ENCODE measurements at places on chromosomes 1 and 21.

DNA sequence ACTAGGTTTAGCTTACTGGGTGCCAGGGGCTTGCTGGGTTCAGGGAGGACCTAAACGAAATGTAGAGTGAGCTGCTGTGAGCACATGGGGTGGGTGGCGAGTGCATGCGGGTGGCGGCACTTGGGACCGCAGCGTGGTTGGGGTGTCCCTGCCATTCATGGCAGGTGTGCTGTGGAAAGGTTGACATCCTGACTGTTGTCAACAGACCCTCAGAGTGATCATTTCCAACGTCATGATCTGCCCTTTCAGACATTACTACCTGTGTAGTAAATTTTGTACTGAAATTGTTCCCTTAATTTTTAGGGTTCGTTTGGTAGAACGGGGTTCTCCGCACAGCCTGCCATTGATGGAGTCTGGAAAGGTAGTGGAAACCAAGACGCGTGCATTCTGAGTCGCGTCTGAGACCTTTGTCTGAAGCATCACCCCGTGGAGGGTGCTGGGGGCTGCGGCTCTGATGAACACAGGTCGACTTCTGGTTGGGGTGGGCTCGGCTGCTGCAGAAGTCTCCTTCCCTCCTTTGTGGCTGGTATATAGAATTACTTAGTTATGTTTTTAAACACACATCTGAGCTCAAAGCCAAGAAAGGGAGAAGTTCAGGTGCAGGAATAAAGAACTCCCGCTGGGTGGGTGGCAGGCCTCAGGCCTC lies 43.3 kb downstream of the S100B start:
- no peak for DNase-seq

GRCh38 chr1:89884718-89885596 lies 64.1 kb downstream of the LRRC8D start:
- DNase-seq, result no peak

DNA sequence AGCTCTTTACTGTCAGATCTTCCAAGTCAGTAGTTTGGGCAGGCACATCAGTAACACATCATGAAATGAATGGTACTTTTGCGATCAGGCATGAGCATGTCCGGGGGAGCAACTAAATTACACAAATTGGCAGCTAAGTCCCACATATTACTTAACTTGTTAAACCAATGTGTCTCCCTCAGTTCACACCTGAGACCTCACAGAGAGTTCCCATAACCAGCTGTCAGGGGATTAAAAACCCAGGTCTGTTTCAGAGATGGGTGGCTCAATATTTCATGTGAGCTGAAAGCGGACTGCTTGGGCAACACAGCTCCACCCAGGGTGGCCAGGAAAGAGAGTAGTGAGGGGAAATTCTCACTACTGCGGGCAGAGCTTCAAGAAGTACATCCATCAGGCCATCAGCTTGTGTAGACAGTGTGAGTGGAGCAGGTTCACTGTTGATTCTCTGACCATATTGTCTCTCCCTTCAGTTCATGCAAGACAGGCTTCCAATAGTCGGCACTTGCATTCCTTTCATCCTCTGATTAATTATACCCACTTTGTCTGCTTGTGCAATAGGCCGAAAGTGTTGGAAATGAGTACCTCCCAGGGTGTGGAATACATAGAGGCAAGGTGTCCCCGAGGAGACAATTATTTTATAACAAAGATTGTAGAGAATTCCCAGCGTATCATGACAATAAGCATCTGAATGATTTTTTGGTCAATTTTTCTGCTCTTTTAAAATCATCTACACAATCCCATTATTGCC lies 139.9 kb downstream of the PTGER3 start:
- DNase-seq, result no peak

GRCh38 chr1:68346188-68346808 lies 103.5 kb downstream of the RPE65 start:
- DNase-seq, result no peak

- DNase-seq, result no peak
Observed at GRCh38 chr1:173038875-173039554, 11.7 kb downstream of the TNFSF18 start.

DNA sequence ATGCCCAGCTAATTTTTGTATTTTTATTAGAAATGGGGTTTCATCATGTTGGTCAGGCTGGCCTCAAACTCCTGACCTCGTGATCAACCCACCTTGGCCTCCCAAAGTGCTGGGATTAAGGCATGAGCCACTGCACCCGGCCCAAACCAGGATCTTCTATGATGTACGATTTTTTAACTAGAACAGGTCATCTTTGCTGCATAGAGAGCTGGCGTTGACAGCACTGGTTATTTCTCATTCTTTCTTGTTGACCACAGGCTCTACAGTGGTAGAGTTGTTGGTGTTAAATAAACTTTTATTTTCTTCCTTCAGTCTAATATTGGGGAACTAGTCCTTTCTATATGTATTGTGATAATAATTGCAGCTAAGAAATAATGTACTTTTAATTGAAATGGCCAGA lies 3.8 kb upstream of the MAB21L3 start:
- no peak for DNase-seq

DNA sequence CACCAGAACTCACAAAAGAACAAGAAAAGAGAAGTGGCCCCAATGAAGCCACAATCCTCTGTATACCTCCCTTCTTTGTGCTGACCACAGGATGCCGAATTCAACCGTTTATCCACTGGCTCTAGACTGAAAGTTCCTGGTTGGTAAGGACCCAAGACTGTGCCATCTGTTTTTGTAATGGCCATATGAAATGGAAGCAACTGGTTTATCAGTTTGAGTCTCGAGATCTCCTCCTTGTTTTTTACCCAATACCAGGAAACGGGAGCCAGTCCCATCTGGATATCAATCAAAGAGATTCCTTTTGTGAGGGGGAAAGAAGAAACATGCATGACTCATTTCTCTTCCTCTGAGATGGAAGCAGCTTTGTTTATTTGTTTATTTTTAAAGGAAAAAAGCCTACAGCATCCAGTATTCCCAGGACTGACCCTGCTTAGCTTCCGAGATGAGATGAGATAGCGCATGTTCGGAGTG lies 32.4 kb upstream of the ZNF124 start:
- DNase-seq, result no peak

DNA sequence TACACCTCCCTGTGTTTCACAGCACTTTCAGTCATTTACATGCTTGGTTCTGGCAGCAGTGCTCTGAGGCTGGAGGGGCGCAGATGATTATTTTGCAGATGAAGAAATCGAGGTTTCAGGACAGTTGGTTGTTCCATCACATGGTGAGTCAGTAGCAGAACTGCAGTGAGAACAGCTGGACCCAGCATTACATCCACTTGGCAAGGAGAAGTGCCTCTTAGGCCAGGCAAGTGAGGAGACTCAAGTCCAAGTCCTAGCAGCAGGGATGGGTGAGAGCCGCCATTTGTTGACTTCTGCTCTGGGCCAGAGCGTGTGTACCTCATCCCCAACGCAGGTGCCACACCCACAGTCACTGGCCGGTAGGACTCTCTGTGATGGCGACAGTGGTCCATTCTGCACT lies 26.8 kb upstream of the EPHA8 start:
- DNase-seq, result no peak

- DNase-seq, result no peak
Observed at GRCh38 chr1:220787069-220787619, 431 bp downstream of the MTARC1 start.

DNA sequence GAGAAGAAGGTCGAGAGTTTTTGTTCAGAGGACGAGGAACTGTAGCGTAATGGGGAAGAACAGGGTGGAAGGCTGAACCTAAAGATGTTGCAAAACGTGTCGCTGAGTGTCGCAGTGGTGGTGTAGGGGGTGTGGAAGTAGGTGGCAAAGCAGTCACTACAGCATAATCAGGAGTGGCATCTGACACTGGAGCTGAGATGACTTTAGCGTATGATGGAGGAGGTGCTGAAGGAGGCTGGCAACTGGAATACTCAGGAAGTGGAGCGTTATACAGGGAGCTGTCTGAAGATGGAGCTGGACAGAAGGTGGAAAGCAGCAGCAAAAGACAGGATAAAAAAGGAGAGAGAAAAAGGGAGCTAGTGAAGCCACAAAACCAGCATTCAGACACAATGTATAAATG lies 89.9 kb upstream of the LBR start:
- no peak for DNase-seq

DNA sequence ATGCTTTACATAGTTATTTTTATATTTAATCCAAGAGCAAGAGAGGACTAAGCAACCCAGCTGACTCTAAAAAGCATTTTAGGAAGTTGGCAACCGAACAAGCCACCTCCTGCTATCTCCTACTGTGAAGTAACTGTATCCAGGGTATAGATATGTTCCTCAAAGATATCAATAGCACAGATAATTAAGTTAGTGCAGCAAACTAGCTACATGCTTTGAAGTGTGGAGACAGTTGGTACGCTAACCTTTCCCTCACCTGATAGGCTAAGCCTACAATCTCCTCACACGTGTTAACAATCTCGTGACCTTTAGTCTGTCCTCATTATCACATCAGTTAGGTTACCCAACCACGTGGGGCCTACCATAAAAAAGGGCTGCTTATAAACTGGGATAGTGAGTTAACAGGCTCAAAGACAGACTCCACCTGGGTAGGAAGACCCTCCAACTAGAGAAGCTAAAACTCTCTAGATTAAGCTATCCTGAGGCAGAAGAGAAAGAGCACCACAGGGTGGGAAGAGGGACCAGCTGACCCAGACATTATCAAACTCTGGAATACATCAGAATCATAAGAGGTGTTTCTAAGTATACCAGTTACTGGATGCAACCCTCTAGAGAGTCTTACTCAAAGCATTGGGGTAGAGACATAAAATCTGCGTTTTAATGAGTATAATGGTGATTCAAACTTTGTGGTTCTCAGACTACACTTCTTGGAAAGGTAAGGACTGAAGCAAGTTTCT lies 340.1 kb upstream of the ESRRG start:
- DNase-seq, result no peak

DNA sequence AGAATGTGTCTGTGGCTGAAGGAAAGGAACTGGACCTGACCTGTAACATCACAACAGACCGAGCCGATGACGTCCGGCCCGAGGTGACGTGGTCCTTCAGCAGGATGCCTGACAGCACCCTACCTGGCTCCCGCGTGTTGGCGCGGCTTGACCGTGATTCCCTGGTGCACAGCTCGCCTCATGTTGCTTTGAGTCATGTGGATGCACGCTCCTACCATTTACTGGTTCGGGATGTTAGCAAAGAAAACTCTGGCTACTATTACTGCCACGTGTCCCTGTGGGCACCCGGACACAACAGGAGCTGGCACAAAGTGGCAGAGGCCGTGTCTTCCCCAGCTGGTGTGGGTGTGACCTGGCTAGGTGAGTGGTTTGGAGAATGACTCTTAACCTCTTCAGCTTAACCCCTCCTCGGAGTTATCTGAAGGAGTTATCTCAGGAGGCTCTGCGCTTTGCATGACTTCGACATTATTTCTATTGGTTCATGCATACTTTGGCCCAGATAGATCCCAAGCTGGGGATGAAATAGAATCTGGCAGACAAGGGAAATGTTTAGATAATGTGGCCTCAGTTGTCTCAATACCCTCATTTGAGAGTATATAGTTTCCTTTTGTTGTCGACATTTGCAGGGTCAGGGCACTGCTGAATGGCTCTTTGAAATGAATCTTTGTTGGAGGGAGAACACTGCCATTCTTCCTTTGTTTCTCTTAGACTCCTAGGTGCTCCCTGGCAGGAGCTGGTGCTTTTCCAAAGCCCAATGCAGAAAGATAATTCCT lies 39.7 kb downstream of the PTGFRN start:
- no peak for DNase-seq

- no peak for DNase-seq
Observed at GRCh38 chr1:47705517-47706130, 267.8 kb downstream of the FOXD2 start.

DNA sequence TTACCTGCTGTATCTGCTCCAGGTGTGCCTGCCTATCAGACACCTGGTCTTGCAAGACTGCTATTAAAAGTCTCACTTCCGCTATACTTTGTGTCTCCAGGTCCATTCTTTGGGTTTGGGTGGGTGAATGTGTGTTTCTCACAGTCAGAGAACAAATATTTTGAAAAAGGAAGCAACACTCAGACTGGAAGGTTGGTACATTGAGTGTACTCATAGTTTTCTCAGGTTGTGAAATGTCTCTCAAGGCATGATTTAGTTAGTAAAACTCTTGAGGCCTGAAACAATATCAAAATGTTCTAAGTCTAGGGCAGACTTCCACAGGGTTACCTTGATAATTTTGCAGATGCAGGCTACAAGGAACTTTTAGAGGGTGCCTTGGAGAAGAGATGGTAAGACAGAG lies 429.9 kb upstream of the ZRANB2 start:
- no peak for DNase-seq

- no peak for DNase-seq
Observed at GRCh38 chr1:33157131-33157530, 24.7 kb downstream of the TRIM62 start.

DNA sequence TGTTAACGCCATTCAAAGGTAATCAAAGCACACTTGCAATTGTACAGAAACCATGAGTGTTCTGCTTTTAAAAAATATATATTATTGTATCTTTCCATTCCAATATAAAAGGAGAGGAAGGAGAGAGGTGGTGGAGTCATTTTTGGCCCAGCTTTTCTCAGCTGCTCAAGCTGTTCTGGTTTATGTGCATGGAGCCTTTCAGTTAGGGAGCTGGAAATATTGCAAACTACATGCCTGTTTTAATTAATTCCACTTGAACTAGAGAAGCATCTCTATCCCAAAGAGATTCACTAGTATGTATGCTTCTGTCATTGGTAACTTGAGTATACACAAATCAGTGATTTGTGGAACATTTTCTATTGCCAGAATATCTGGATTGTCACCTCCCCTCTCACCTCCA lies 28.5 kb upstream of the C1orf105 start:
- no peak for DNase-seq

DNA sequence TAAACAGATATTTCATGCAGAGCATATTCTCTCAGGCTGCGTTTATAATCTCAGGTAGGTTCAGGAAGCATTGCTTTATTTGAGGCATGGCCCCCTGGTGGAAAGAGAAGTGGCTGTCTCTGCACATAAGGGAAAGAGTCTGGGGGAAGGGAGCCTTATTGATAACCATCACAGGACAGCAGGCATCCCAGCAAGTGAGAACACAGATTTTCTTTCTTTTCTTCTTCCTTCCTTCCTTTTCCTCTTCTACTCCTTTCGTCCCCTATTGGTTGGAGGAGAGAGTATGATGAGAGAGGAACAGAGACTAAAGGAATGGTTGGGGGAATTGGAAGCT lies 21.9 kb downstream of the TSNAX start:
- DNase-seq, result peak; percentile 25

- no peak for DNase-seq
Observed at GRCh38 chr1:70633004-70633403, 221.9 kb downstream of the CTH start.

- DNase-seq, result no peak
Observed at GRCh38 chr1:9322661-9323244, 30.1 kb downstream of the SPSB1 start.

DNA sequence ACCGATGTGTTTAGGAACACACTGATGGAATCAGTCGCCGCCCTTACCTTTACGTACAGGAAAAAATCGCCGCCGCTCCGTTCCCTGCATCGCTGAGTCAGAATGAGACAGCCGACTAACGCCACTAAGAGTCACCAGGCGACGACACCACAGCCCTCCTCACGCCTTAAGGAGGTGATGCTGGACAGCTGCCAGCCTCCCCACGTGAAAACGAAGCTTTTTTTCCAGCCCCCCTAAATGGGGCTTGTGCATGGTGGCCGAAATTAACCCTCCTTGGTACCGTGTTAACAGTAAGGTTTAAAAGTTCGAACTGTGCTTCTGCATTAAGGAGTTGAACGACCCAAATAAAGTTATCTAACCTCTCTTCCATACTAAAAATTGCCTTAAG lies 511 bp downstream of the DNTTIP2 start:
- DNase-seq, result peak; percentile 40

GRCh38 chr1:8390707-8391106 lies 72.8 kb downstream of the SLC45A1 start:
- no peak for DNase-seq

Data from central memory CD4-positive, alpha-beta T cell (primary cell).